ENCODE measurements at places on chromosomes 12 and 14.
A peak's percentile ranks its signal among the peaks of the same experiment; 100 is the strongest.

- H3K4me3 ChIP-seq, result peak overlapping the region; percentile 98
- H3K36me3 ChIP-seq, result peaks cover 46% of the 10 kb centered on the region
- H3K27ac ChIP-seq, result no peak overlapping the region
- no peaks in the 10 kb centered on the region for H3K27me3 ChIP-seq
- no peak for DNase-seq
These were observed 1.3 kb downstream of the MARS1 start for GRCh38 chr12:57489157-57489641.

DNA sequence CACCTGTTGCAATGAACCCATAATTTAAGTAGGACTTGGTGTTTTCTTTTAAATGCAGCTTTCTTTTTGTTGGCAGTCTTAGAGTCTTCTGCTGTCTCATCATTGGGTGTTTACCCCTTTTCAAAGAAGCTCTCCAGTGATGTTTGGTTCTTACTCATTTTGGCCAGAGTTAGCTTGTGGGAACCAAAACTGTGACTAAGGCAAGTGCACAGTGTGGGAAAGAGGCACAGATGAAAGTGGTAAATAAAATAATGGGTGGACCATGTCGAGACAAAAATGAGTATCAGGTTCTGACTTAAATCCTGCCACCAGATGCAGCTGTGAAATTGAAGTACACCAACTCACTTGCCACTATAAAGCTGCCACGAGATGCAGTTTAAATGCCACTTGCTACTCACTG, 615.4 kb upstream of the MIS18BP1 start:
- no peak overlapping the region for H3K27ac ChIP-seq
- H3K36me3 ChIP-seq, result no peaks in the 10 kb centered on the region
- DNase-seq, result no peak
- no peaks in the 10 kb centered on the region for H3K4me1 ChIP-seq
- H3K27me3 ChIP-seq, result no peaks in the 10 kb centered on the region

DNA sequence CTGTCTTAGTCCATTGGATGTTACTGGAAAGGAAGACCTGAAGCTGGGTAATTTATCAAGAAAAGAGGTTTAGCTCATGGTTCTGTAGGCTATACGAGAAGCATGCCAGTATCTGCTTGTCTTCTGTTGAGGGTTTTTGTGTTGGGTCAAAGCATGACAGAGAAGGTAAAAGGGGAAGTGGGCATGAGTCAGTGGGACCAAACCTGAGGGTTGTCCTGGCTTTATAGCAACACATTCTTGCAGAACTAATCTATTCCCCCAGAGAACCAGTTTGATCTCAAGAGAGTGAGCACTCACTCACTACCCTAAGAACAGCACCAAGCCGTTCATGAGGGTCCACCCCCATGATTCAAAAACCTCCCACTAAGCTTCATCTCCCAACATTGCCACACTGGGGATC, 19.0 kb upstream of the KRAS start:
- H3K27ac ChIP-seq, result no peak overlapping the region
- no peak for DNase-seq
- H3K36me3 ChIP-seq, result no peaks in the 10 kb centered on the region

DNA sequence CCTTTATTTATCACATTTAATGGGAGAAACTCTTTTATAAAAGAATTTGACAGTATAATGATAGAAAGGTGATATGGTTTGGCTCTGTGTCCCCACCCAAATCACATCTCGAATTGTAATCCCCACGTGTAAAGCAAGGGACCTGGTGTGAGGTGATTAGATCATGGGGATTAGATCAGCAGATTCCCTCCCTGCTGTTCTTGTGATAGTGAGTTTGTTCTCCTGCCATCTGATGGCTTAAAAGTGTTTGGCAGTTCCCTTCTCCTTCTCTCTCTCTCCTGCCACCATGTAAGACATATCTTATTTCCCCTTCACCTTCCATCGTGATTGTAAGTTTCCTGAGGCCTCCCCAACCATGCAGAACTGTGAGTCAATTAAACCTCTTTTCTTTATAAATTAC, 1110.3 kb downstream of the FLRT2 start:
- no peaks in the 10 kb centered on the region for H3K36me3 ChIP-seq
- H3K27ac ChIP-seq, result no peak overlapping the region
- H3K4me1 ChIP-seq, result no peaks in the 10 kb centered on the region
- H3K27me3 ChIP-seq, result no peaks in the 10 kb centered on the region
- H3K4me3 ChIP-seq, result no peak overlapping the region
- no peak for DNase-seq

GRCh38 chr12:89040146-89040964, 311.9 kb downstream of the DUSP6 start:
- H3K27me3 ChIP-seq, result peaks cover 2% of the 10 kb centered on the region
- no peaks in the 10 kb centered on the region for H3K36me3 ChIP-seq
- no peak overlapping the region for H3K27ac ChIP-seq
- H3K4me3 ChIP-seq, result no peak overlapping the region

- no peak overlapping the region for H3K4me3 ChIP-seq
- no peak overlapping the region for H3K27ac ChIP-seq
- no peak for DNase-seq
- peaks cover 51% of the 10 kb centered on the region for H3K27me3 ChIP-seq
- peaks cover 9% of the 10 kb centered on the region for H3K4me1 ChIP-seq
These were observed 218.4 kb downstream of the NTF3 start for GRCh38 chr12:5650281-5650680.
